ENCODE measurements at places on chromosomes 6 and 20.

- no peak for DNase-seq
These were observed 142.4 kb downstream of the LRFN2 start for GRCh38 chr6:40444811-40445210.

- DNase-seq: no peak
These were observed 100.0 kb downstream of the CD24 start for GRCh38 chr6:106874481-106874880.

- no peak for DNase-seq
These were observed 74.8 kb downstream of the PKHD1 start for GRCh38 chr6:52012582-52012981.

DNA sequence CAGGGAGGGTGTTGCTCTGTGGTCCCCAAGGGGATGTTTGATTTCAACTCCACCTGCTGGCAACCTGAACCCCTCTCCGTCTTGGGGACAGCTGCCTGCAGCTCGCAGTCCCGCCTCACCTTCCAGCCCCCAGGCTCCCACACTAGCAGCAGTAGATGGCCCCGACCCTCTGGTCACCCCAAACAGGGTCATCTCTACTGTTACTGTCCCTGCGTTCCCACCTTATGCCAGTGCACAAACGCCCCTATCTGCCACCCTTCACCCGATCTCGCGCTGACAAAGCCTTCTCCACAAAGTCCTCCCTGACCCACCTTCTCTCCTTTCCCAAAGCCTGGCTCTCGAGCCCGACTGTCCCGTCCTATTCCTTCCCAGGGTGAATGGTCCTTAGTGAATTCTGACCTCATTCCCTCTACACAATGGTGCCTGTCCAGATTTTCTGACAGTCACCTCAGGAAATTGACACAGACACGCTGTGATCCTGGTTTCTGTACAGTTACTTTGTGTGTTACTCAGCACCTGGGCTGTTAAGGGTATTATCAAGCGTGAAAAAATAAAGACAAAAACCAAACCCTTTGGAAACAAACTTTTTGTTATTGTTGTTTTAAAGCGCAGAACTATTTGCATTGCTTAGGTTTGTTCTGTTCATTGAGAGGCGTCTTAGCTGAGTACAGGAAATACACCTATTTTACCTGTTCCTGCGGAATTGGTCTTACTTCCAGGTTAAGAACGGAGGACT, 728 bp downstream of the FUT9 start:
- DNase-seq: no peak
